Left cardiac atrium (tissue), 4 donors: ENCODE measurements at places on chromosomes 13 and 19.

DNA sequence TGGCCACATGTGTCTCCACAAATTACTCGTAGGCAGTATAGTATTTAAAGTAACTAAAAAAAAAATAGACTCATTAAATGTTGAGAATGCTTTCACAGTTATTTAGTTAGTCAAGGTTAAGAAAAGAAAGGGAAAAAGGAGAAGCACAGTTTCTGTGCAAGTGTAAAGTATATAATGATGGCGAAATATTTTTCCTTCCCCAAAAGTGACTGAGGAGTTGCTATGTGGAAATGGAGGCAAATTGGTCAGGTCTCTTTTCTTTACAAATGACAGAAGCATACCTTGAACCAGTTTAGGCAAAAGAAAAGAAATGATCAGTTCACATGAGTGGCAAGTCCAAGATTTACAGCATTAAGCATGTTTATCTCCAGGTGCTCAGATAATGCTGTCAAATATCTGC is 18.0 kb downstream of the CSNK1A1L start:
- DNase-seq, result no peak

- DNase-seq, result no peak
These were observed 291.1 kb upstream of the ARGLU1 start for GRCh38 chr13:106858903-106859532.

DNA sequence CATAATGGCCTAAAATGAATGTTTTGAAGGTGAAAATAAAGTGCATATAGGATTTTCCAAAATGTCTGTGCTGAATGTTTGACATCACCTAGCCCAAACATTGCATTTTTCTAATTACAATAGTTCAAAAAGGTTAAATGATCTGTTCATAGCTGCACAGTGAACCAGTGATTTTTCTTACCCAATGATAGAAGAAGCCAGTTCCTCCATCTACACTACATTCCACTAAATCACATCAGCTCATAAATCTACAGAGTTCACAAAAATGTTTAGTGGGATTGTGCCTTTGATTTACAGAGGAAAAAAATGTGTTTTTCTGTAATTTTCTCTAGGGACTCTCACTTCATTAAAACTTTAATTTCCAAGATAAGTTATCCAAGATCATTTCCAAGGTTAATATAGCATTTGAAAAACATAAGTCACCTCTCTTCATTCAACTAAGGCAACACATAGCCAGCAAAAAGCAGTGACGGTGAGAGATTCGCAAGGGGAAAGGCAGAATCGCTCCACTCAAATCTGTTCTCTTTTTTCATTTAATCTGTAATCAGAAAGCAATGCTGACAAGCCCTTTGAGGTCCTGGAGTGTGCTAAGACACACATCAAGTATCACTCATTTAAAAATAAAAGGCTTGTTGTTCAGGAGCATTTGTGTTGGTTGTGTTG is 194.0 kb downstream of the FGF14 start:
- DNase-seq, result no peak

DNA sequence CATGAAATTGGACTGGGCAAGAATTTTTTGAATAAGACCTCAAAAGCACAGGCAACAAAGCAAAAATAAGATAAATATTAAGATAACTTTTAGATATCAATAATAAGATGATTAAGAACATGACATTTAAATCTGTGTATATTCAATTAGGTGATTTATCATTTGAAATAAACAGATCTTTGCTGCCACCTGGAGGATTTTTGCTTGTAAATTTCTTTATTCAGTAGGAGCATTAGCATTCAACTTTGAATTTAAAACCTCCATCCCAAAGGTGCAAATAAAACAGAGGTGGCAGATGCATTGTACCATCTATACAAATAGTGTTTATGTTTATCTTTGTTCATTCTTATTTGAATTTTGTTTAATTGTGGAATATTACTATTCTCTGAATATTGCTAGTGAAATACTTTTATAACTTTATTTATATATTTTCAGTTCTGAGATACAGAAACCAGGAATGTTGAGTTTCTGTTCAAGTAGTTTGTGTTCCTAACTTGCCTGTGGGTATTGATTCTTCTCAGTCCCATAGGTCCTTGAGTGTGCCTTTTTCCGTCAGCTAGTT is 20.9 kb downstream of the COG6 start:
- no peak for DNase-seq

DNA sequence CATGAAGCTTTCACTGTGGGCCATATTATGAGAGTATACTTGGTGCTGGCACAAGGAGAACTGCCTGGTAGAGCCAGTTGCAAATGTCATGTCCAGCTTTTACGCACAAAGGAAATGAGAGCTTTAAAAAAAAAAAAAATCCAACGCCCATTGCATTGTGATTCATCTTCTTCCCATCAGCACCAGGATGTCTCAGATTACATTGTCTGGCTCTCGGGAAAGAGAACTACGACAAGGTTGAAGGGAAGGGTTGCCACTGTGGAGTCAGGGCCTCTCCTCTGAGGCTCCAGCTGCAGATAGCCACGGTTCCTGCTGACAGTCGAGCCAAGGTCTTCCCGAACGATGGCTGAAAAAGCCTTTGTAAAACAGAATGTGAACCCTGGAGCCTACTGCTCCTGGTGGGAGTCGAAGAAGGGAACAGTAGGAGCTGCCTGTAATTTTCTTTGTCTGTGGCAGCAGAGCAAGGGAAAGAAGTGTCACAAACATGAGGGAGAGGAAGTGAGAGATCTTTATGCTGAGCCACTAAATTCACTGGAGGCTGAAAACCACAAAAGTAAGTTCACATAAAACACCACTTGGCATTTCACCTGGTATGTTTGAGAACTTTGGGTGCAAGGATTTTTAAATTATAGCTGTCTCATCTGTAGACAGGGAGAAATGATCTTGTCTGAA is 704.7 kb downstream of the DIAPH3 start:
- peak; percentile 39 for DNase-seq

DNA sequence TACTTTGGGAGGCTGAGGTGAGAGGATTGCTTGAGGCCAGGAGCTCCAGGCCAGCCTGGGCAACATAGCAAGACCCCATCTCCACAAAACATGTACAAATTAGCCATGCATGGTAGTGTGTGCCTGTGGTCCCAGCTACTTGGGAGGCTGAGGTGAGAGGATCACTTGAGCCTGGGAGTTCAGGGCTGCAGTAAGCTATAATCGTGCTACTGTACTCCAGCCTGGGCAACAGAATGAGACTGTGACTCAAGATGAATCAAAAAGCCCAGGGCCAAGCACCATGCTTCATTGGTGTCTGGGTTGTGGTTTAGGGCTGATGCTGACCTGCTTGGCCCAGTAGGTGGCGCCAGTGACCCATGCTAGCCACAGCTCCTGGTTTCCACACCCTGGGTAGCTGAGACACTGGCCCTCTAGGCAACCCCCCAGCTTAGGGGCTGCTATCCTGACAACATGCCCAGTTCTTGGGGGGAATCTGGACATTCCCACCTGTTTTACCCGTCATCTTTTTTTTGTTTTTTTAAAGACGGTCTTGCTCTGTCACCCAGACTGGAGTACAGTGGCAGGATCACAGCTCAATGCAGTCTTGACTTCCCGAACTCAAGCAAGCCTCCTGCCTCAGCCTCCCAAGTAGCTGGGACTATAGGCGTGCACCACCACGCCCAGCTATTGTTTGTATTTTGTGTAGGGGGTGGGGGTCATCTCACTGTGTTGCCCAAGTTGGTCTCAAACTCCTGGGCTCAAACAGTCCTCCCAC is 5.5 kb downstream of the CCDC124 start:
- DNase-seq, result peak; percentile 81

DNA sequence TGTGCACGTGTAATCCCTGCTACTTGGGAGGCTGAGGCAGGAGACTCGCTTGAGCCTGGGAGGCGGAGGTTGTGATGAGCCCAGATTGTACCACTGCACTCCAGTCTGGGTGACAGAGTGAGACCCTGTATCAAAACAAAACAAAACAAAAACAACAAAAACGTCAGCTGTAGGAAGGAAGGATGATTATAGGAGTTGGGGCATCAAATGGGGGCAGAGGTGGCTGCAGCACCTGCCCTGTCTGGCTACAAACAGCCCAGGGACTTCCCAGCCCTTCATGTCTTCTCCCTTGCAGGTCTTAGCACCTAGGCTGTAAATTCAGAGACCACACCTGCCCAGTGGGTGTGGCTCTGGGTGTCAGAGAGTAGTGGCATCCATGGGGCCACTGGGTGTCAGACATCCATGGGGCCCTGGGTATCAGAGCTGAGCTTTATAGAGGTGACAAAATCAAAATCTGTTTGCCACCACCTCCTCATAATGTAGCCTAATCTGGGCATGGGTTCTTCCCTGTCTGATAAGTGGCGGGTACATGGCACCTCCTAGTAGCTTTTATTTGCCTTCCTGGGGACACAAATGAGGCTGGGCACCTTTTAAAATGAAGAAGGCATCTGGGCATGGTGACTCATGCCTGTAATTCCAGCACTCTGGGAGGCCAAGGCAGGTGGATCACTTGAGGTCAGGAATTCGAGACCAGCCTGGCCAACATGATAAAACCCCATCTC is 4.7 kb upstream of the B3GNT3 start:
- no peak for DNase-seq

DNA sequence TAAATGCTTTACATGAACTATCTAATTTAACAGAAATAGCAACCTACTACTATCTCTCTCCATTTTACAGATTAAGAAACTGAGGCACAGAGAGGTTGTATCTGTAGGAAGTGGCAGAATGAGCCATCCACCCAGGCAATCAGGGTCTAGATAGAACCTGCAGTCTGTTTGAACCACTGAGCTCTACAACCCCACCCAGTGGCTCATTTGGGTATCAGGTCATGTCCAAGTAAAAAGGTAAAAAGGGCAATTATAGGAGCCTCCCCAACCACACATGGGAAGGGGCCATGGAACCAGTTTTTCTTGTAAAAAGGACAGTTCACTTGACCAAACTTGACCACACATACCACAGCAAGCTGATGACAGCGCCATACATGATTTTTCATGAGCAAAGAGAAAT is 92.9 kb upstream of the SGCG start:
- DNase-seq, result no peak

DNA sequence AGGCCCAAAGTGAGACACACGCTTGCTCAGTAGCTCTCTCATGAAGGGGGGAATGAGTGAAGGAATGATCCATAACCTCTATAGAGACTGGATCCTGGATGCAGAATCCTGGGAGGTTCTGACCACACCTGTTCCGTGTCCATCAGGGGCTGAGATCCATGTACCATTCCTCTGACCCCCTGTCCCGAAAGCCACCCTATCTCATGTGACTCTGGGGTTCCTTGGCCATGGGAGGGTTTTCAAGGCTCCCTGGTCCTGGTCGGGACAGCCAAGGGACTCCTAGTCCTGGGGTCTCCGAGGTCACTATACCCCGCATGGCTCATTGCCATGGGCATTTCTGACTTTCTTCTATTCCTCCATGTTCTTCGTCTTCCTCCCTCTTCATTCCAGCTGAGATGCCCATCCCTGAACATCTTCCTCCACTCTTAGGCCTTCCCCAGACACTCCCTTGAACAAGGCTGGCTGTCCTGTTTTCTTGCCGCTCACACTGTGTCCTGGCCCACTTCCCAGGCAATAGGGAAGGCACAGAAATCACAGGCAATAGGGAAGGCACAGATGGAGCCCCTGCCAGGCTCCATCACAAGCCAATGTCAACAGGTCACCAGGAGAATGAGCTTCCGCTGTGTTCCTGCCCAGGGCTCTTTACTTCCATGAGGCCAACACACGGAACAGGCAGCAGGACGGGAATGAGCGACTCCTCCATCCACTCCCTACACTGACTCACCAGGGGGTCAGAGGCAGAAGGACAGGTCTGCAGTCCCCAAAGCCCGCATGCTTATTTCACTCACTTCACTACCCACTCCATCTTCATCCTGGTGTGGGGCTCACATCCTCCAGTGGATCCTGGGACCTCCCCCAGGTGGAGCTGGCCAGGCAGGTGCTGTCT is 3.2 kb downstream of the CEACAM5 start:
- DNase-seq, result no peak

GRCh38 chr19:41323023-41323422 is 13.1 kb downstream of the CCDC97 start:
- DNase-seq, result no peak

DNA sequence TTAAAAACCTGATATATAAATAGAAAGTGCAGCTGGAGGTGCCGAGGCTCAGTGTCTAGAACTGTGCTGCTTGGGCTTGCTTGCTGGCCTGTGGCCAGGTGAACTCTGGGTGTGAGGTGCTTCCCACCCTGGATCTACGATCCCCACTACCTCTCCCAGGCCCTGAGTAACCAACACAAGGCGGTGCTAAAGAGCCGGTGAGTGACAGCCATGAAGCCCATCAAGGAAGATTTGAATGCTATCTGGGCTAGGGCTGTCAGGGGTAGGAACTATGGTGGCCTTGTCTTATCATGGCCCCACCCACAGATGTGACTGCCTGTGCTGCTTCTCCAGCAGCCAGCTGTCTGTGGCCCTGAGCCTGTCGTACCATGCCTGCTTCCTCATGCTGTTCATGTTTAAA is 25.6 kb upstream of the ZNF91 start:
- DNase-seq, result no peak

DNA sequence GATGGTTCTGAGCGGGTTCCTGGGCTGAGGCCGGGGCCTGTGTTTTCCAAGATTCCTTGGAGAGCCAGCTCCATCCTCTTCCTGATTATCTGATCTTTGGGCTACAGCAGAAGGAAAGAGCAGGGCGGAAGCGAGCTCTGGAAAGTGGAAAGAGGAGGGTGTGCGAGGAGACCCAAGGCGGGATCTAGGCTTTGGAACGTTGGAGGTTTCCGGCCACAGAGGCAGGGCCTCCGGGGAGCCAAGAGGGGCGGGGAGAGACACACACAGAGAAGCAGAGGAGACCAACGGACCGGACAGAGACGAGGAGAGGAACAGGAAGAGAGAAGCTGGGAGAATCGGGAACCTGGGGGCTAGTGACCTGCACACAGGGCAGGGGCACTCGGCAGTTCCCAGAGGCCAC is at the start of gene CLEC11A:
Gene CLEC11A (plus strand): TSS at position 296 of the 400 bp plus-strand sequence. CDS start 162 bp downstream, outside the sequence.
- DNase-seq, result peak; percentile 75

GRCh38 chr19:38247126-38247525 is 9.0 kb downstream of the PPP1R14A start:
- DNase-seq, result no peak

- DNase-seq, result no peak
These were observed 597.4 kb upstream of the SLITRK1 start for GRCh38 chr13:84479656-84480055.

DNA sequence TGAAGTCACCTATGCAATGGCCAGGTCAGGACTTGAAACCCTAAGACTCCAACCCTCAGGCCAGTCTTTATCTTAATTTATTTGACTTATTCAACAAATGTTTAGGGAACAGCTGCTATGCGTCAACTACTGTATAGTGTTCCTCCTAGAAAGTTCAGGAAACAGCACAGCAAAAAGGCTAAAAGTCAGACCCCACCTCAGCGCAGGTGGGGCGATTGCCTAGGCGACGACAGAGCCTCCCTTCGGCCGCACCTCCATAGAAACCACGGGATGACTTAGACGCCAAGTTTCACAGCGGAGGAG is 502 bp downstream of the VRK3 start:
- no peak for DNase-seq

DNA sequence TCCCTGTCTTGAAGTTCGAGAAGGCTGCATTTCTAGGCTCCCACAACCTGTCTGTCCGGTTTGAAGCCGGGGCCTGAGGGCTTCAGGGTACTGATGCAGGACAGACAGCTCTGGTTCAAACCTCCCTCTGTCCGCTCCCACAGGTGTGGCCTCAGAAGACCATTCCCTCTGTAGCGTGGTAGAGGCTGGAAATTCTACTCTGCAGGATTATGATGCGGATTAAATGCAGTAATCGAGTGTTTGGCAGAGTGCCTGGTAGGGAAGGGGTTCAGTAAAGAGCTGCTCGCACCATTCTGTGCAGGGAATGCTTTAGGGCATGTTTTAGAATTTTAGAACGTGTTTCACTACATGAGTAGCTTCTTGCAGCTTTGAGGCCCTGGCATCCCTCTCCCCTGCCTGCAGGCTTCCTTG is 30.5 kb downstream of the PPP1R37 start:
- DNase-seq, result no peak

- DNase-seq, result no peak
These were observed 5.8 kb downstream of the NDUFB7 start for GRCh38 chr19:14565765-14566711.
